8988T (cell line): ENCODE measurements at places on chromosomes 3 and 15.

DNA sequence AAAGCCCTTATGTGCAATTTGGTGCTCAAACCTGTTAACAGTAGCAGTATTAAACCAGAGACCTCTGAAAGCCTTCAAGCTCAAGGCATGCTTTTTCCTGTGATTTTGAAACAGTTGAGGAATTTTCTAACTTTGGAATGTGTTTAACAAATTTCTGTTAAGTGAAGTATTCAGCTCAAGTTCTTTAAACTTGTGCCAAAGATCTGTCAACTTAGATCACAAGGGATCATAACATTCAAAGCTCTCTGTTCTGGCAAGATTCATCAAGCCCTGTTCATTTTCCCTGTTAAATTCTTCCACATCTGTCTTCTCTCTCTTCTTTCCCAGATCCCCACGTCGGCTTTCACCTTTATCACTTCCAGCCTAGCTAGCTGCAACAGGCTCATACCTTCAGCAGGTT lies 28.8 kb upstream of the RYK start:
- DNase-seq = no peak

GRCh38 chr3:151552589-151552988 lies 91.7 kb upstream of the IGSF10 start:
- DNase-seq = no peak

DNA sequence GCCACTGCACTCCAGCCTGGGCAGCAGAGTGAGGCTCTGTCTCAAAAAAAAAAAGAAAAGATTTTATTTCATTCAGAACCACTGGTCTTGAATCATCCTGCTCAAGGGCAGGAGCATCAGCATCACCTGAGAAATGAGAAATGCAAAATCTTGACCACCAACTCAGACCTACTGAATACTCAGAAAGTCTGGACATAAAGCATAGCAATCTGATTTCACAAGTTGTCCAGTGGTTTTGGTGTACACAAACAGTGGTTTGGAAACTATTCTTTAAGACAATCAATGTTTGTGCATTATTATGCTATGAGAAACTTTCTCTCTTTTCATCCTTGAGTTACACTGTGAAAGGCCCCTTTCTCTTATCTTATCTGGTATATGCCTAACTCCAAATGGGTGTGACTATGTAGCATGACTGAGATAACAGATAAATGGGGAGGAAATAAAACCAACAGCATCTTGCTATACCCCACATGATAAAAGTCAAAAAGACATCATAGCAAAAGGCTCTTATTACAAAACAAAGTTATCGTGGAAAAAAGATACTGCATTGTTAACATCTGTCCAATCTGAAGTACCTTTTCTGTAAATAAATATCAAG lies 174.2 kb upstream of the STT3B start:
- no peak for DNase-seq

DNA sequence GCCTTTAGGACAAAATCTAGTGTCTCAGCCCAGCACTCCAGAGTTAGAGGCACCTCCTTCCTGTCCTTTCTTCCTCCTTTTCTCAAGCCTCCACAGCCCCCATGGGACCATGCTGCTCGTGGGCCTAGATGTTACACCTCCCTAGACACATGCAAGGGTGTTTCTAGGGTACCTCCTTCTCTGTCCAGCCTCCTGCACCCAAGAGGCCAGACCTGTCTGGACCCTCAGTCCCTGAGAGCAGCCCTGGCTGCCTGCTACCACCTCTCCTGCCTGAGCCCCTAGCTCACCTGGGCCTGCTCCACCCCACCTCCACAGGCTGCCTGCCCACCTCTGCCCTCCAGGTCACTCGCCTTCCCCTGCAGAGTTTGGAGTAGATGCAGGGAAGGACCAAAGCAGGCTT lies 5.2 kb downstream of the LOXL1 start:
- DNase-seq = no peak

DNA sequence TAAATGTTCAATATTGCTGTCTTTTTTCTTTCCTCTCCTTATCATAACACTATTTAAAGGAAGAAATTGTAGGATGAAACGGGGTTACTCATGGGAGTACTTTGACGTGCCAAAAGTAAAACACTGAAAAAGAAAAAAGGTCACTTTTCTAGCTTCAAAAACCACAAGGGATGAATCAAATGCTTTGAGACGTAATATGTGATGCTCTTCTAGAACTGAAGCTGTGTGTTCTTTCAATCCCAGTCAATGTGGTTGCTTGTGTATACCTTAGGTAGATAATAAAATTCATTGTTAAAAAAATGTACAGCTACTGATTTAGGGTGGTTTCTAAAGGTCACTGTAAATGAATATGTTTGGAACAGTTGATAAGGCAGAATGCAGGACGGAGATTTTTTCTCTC lies 538.8 kb upstream of the ZNF717 start:
- DNase-seq = no peak

DNA sequence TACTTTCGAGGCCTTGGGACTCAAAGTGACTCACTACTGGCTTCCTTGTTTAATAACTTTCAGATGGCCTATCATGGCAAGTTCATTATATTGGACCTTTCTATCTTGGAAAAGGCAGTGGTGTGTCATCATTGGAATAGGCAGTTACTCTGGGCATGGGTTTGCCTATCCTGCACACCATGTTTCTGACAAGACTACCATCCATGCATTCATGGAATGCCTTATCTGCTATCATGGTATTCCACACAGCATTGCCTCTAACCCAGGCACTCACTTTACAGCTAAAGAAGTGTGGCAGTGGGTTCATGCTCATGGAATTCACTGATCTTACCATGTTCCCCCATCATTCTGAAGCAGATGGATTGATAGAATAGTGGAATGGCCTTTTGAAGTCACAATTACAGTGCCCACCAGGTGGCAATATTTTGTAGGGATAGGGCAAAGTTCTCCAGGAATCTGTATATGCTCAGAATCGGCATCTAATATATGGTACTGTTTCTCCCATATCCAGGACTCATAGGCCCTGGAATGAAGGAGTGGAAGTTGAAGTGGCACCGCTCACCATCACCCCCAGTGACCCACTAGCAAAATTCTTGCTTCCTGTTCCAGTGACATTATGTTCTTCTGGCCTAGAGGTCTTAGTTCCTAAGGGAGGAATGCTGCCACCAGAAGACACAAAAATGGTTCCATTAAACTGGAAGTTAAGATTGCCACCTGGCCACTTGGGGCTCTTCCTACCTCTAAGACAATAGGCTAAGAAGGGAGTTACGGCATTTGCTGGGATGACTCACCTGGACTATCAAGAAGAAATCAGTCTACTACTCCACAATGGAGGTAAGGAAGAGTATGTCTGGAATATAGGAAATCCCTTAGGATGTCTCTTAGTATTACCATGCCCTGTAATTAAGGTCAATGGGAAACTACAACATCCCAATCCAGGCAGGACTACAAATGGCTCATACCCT lies 1161.4 kb downstream of the SI start:
- DNase-seq = no peak

GRCh38 chr3:170584585-170585007 lies 1.3 kb downstream of the SLC7A14 start:
- DNase-seq = peak; percentile 57
